GOT3 (cell line): ENCODE measurements at places on chromosomes 4 and X.

- DNase-seq: no peak
These were observed 71.9 kb downstream of the PDLIM5 start for GRCh38 chr4:94523617-94524016.

- DNase-seq: no peak
These were observed 30.6 kb downstream of the PIGG start for GRCh38 chr4:529563-529962.

GRCh38 chrX:1535241-1536041, 1.5 kb downstream of the P2RY8 start:
- DNase-seq: no peak

- DNase-seq: no peak
These were observed 580.2 kb downstream of the MID1IP1 start for GRCh38 chrX:39381422-39381821.

DNA sequence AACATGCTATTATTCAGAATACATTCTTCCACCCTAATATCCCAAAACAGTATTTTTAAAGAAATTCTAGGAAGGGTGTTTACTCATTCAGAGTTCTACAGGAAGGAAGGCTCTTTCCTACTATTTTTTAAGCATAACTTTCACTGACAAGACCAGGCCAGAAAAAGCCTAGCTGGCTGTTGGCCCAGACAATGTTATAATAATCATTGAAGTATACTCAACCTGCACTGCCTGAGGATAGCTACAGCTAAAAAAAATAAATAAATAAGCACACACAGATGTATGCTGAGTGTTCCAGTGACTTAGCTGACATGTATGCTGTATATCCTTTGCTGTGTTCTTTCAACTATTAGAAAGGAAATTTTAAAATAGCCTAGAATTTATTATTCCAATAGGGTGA, 145.8 kb upstream of the SPRY1 start:
- DNase-seq: no peak

DNA sequence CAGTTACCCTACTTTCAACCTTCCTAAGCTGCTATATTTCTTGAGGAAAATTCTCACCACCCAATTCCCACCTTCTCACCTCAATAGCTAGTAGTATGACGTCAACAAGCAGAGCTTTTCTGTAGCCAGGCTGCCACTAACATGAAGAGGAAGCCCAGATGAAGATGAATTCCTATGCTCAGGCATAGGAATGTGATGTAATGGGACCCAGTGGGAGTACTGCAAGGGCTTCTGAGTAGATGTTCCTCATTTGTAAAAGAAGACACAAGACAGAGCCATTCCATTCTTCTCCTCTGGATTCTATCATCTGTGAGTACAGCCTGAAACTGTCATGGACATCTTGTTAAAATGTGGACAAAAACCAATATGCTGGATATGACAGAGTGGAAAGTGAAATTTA, 81.6 kb upstream of the KLF3 start:
- DNase-seq: no peak

DNA sequence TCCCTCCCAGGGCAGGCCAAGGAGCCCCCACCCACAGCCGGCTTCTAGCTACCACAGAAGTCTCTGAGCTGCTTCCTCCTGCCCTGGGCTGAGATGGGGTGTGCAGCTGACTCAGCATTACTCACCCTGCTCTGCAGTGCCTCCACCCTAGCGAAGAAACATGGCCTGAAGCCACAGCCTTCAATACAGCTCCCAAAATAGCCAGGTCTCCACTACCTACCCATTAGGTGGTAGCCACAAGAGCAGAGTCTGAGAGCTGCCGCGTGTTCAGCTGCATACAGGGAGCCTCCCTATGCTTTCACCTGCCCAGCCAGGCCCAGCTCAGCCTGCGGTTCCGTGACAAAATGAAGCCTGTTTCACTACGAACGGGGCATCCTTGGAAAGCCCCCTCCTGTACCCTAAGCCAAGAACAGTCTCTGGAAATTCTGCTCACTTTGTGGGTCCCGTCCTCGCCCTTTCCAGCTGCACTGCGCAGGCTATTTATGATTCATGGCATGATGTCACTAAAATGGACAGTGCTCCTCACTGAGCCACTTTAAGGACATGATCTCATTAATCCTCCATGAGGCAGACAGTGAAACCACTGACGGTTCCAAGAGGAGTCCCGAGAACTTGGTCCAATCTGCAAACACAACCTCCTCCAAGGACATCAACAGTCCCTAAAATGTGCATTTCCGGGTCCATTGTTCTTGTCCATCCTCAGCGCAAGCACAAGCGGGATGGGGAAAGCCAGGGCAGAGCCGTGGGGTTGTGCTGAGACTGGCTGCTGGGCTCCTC, 20.2 kb downstream of the WDR1 start:
- peak; percentile 31 for DNase-seq
